Hematopoietic multipotent progenitor cell treated with erythropoietin and hydrocortisone succinate and interleukin-3 and kit ligand, for 8 days (in vitro differentiated cells): ENCODE measurements at places on chromosomes 4 and X.
A peak's percentile ranks its signal among the peaks of the same experiment; 100 is the strongest.

DNA sequence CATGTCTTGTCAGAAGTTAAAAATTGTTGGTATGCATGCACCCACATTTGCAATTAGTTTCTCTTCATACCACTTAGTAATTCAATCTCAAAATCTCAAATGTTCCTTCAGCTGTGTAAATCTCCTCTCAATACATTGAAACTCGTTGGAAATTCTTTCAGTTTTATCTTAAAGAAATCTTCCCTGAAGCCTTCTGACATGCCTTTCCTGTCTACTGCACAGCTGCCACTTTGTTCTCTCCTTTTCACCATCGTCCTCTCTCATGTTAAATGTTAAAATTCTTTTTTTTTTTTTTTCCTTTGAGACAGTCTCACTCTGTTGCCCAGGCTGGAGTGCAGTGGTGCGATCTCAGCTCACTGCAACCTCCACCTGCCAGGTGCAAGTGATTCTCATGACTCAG is 30.9 kb downstream of the MCUB start:
- DNase-seq: no peak

DNA sequence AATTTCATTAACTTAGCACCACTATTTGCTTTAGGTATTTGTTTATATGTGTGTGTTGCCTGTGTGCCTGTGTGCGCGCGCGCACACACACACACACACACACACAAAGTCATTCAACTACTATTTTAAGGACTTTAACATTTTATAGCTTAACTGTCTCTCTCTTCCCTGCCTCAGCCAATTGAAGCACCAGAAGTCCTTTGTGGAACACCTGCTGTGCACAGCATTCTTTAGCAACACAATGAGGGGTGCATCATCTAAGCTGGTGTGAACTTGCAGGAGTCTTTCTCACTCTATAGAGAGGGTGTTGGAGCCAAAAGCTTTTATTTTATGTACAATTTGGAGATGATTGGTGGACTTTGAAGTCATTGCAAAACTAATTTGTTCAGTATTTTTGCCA is 31.3 kb downstream of the SLIT2 start:
- DNase-seq: no peak

DNA sequence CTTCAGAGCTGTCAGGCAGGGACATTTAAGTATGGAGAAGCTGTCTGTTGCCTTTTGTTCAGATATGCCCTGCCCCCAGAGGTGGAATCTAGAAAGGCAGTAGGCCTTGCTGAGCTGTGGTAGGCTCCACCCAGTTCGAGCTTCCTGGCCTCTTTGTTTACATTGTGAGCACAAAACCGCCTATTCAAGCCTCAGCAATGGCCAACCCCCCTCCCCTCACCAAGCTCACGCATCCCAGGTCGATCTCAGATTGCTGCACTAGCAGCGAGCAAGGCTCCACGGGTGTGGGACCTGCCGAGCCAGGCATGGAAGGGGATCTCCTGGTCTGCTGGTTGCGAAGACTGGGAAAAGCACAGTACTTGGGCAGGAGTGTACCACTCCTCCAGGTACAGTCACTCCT is 59.3 kb downstream of the ZNF674 start:
- no peak for DNase-seq

DNA sequence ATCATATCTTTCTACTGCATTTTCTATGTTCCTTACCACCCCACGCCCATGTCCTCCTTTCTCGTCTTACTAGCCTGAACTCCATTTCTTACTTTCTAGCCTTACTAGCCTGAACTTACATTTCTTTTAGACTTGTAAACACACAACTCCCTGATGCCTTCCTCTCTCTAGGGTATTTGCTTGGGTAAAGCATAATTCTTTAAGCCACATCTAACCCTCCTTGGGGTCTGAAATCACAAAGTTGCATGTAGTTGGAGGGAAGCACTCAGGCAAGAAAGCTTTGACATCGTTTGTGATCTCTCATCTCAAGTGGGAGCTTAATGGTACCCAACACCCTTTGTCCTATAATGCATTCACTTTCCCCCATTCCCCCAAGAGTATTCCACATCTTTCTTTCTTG is 124.4 kb downstream of the SPOCK3 start:
- DNase-seq: no peak

GRCh38 chrX:94256396-94256795 is 582.4 kb downstream of the FAM133A start:
- DNase-seq: no peak

DNA sequence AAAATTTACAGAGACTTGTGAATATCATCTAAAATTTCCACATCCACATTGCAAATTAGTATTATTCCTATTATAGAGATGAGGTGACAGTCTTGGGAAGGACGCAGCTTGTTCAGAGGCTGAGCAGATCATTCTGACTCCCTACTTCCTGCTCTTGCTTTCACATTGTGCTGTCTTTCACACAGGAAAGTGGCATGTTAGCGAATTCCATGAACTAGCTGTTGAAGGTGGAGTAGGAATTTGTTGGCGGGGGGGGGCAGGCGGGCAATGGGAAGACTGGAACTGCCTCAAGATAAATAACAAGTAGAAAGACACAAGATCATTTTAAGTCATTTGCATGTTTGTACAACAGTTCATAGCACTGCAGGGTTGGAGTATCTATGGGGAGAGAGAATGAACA is 2.3 kb downstream of the PF4V1 start:
- no peak for DNase-seq

DNA sequence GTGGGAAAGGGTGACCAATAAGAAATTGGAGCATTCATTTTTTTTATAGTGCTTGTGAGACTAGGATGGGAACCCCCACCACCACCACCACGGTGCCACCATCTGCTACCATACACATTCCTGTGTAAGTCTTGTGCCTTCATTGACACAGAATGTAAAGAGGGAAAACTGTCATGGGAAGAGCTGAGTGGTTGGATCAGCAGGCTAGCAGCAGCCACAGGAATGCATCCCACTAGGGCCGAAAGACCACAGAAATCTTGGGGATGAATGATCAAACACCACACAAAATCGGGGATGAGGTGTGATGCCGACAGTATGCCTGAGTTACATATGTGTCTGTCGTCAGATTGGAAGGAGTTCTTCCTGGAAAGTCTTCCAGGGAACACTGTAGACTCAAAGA is 69.2 kb downstream of the SRPX start:
- DNase-seq: no peak

DNA sequence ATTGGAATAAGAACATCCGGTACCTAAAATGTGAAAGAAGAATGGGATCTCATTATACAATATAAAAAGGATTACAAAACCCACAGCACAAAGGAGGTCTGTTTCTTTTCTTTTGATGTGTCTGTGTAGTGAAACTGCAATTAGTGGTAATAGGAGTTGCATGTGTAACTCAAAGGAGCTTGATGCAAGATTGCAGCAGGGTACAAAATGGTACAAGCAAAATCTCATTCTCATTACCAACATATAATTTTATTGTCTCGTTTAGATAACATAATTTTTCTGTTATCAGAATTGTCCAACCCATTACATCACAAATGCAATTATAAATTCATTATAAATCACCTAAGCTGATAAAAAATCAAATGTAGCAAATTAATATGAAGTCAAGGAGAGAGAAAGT is 47.1 kb upstream of the CCSER1 start:
- no peak for DNase-seq

DNA sequence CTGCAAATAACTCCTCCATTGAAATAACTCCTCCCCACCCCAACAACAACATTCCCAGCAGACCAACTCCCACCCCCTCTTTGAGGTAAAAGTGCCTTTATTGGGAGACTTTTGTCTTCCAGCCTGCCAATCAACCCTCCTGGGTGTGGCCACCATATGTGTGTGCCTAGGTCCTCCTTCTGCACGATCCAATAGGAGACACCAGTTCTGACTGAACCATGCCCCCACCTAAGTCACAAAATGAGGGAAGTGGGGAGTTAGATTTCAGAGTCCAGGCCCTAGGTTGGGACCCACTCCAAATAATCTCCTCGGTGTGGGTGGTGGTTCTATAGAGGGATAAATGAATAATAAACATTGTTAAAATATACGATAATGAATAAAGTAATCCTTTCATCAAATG is 3.0 kb downstream of the PLP2 start:
- DNase-seq: peak; percentile 61

GRCh38 chrX:122552286-122552800 is 631.7 kb upstream of the GRIA3 start:
- no peak for DNase-seq

- DNase-seq: no peak
Measured at GRCh38 chr4:124977045-124977444, 264.5 kb upstream of the ANKRD50 start.
